Purkinje cell (primary cell): ENCODE measurements at places on chromosomes 12 and 14. TPM values are rescaled to one million over a fixed set of nuclear protein-coding genes. Genes with fewer than 3 reads are reported as not detected.

RNU4-1 gene
- polyA plus RNA-seq = not detected in 2 replicates

SYNDIG1L gene
- polyA plus RNA-seq = not detected in 2 replicates

IFNG-AS1 gene
- not detected in 2 replicates for polyA plus RNA-seq

RERG gene
- polyA plus RNA-seq = 4.2 and 14.3 TPM in 2 replicates

GPHB5 gene
- polyA plus RNA-seq = not detected in 2 replicates

NKX2-8 gene
- polyA plus RNA-seq = not detected in 2 replicates

KERA gene
- polyA plus RNA-seq = not detected in 2 replicates

RNFT2 gene
- 16.2 and 26.9 TPM in 2 replicates for polyA plus RNA-seq

SLC10A1 gene
- polyA plus RNA-seq = 0.23 TPM in 1 of 2 replicates, not detected in the other

HOXC4 gene
- not detected in 2 replicates for polyA plus RNA-seq

DHRS2 gene
- not detected in 2 replicates for polyA plus RNA-seq

NGB gene
- 0.59 TPM in 1 of 2 replicates, not detected in the other for polyA plus RNA-seq

RNASE7 gene
- not detected in 2 replicates for polyA plus RNA-seq

SDS gene
- 0.30 and 0.98 TPM in 2 replicates for polyA plus RNA-seq

CATSPERB gene
- polyA plus RNA-seq = not detected in 2 replicates

SERPINA10 gene
- 0.84 and 1.7 TPM in 2 replicates for polyA plus RNA-seq

WASHC3 gene
- polyA plus RNA-seq = 384 and 405 TPM in 2 replicates

G2E3 gene
- 24.2 and 45.4 TPM in 2 replicates for polyA plus RNA-seq

AVPR1A gene
- 0.08 TPM in 1 of 2 replicates, not detected in the other for polyA plus RNA-seq

TBC1D30 gene
- 3.0 and 4.3 TPM in 2 replicates for polyA plus RNA-seq

CACNA2D4 gene
- polyA plus RNA-seq = not detected in 2 replicates

LRTM2 gene
- polyA plus RNA-seq = 0.08 TPM in 1 of 2 replicates, not detected in the other

DPPA3 gene
- polyA plus RNA-seq = not detected in 2 replicates

PLEKHH1 gene
- 3.3 and 4.6 TPM in 2 replicates for polyA plus RNA-seq

PRR4 gene
- 17.7 and 22.1 TPM in 2 replicates for polyA plus RNA-seq

ZFYVE26 gene
- polyA plus RNA-seq = 1.1 and 3.3 TPM in 2 replicates

TAS2R50 gene
- not detected in 2 replicates for polyA plus RNA-seq

GALNT9 gene
- 0.14 and 7.9 TPM in 2 replicates for polyA plus RNA-seq

HOXC11 gene
- polyA plus RNA-seq = not detected in 2 replicates

KCNH3 gene
- 1.3 TPM in 1 of 2 replicates, not detected in the other for polyA plus RNA-seq

PYGL gene
- 5.2 and 14.0 TPM in 2 replicates for polyA plus RNA-seq

GALNT8 gene
- 76.3 and 79.6 TPM in 2 replicates for polyA plus RNA-seq

AHSA1 gene
- polyA plus RNA-seq = 247 and 323 TPM in 2 replicates

BCL11B gene
- polyA plus RNA-seq = 0.26 TPM in 1 of 2 replicates, not detected in the other

PTPN11 gene
- polyA plus RNA-seq = 40.7 and 53.7 TPM in 2 replicates

AP4S1 gene
- polyA plus RNA-seq = 79.4 and 106 TPM in 2 replicates

SIRT4 gene
- 6.4 and 12.6 TPM in 2 replicates for polyA plus RNA-seq

HECTD4 gene
- polyA plus RNA-seq = 67.2 and 84.2 TPM in 2 replicates

RPGRIP1 gene
- polyA plus RNA-seq = 0.74 and 6.9 TPM in 2 replicates

SLC17A8 gene
- polyA plus RNA-seq = 0.48 TPM in 1 of 2 replicates, not detected in the other

RIPK3 gene
- polyA plus RNA-seq = not detected in 2 replicates

AKAP5 gene
- polyA plus RNA-seq = 0.28 and 3.8 TPM in 2 replicates

PTPRR gene
- polyA plus RNA-seq = 942 and 977 TPM in 2 replicates

EVL gene
- polyA plus RNA-seq = 36.2 and 59.8 TPM in 2 replicates
